Fibroblast of lung (primary cell): ENCODE measurements at places on chromosomes 13 and 19. TPM values are rescaled to one million over a fixed set of nuclear protein-coding genes. Genes with fewer than 3 reads are reported as not detected.

GRCh38 chr19:405121-405965 lies 3.6 kb downstream of the C2CD4C start:
- H3K27ac ChIP-seq = no peak overlapping the region
- peaks cover 12% of the 10 kb centered on the region for H3K27me3 ChIP-seq
- no peak for DNase-seq
- no peaks in the 10 kb centered on the region for H3K36me3 ChIP-seq
- H3K4me1 ChIP-seq = no peaks in the 10 kb centered on the region

KCNJ14 gene
- total RNA-seq = 0.26 and 0.50 TPM in 2 replicates

DNA sequence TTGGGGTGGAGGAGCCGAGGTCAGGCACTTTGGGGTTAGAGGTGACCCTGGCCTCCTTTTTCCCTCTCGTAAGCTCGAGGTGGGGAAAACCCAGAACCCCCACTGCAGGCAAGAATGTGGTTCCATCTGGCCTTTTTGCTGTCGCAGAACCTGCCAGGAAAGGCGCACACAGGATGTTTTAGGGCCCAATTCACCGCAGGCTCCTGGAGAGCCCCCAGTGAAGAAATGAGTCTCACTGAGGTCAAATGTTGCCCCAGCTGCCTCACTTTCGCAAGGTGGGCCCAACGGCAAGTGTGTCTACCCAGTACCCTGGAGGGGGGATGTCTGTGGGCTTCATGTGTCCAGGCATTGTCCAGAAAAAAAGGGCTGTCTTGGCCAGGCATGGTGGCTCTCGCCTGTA lies 61.8 kb downstream of the PEX11G start:
- H3K4me3 ChIP-seq = no peak overlapping the region
- no peak for DNase-seq
- no peaks in the 10 kb centered on the region for H3K36me3 ChIP-seq
- H3K4me1 ChIP-seq = no peaks in the 10 kb centered on the region
- no peaks in the 10 kb centered on the region for H3K27me3 ChIP-seq

RAB20 gene
- total RNA-seq = 3.5 and 5.6 TPM in 2 replicates

- no peaks in the 10 kb centered on the region for H3K27me3 ChIP-seq
- H3K4me1 ChIP-seq = no peaks in the 10 kb centered on the region
- no peaks in the 10 kb centered on the region for H3K36me3 ChIP-seq
Observed at GRCh38 chr13:113091891-113092775, 13.5 kb upstream of the F7 start.
